ENCODE measurements at places on chromosomes 3 and 15.

DNA sequence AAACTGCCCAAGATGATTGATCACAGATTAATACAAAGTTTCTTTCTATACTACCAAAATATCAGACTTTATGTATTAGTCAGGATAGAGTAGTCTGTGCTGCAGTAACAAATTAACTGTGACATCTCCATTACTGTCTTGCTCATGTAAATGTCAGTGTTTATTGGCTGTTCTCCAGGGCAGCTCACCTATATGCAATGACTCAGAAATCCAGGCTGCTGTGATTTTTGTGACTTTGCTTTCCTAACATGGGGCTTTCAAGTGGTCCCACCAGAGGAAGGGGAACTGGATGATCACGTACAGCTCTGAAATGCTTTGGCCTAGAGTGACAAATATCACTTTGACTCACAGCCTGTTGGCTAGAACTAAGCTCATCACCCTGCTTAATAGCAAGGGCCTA lies 12.9 kb downstream of the PLS1 start:
- no peak for DNase-seq

DNA sequence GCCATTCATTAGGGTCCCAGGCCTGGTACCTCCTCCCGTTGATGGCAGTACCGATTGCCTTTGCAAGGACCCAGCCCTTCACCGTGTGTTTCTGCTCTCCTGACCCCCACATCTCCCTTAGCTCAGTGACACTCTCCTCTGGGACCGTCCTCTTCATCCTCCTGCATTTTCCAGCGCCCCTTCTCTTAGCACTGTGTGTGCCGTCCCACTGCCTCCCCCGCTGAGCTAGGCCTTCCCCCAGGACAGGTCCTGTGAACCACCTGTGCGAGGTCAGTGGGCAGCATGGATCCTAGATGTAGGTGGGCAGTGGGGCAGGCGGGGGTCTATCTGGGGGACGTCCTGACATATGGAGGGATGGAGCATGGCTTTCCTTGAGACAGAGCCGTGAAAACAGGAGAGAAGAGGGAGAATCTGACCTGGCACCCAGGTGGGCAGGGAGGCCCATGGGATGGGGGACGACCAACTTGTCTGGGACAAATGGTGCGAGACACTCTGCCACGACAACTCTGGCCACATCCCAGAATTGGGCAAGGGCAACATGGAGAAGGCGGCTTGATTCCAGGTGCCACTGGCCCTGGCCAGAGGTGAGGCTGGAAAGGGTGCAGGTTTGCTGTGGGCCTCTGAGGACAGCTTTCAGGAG lies 87.7 kb upstream of the ALDH1L1 start:
- DNase-seq: no peak

GRCh38 chr3:195718477-195718984 lies 2.2 kb upstream of the MUC20 start:
- DNase-seq: no peak

DNA sequence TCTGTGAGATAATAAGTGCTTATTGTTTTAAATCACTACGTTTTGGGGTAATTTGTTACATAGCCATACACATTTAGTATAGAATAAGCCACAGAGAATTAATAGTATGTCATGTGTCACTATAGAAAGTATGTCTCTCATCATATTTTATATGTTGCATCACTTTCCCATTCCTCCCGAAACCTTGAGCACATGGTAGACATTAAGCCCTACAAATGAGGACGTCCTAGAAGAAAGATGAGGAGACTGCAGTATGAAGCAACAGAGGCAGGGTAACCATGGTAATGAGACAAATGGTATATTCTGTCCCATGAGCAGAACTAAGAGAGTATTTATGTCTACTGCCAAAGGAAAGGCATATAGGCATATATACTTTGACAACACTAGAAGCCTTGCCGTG lies 720.2 kb downstream of the ROBO1 start:
- no peak for DNase-seq

GRCh38 chr3:150252462-150252861 lies 155.6 kb upstream of the TSC22D2 start:
- DNase-seq: peak; percentile 85

DNA sequence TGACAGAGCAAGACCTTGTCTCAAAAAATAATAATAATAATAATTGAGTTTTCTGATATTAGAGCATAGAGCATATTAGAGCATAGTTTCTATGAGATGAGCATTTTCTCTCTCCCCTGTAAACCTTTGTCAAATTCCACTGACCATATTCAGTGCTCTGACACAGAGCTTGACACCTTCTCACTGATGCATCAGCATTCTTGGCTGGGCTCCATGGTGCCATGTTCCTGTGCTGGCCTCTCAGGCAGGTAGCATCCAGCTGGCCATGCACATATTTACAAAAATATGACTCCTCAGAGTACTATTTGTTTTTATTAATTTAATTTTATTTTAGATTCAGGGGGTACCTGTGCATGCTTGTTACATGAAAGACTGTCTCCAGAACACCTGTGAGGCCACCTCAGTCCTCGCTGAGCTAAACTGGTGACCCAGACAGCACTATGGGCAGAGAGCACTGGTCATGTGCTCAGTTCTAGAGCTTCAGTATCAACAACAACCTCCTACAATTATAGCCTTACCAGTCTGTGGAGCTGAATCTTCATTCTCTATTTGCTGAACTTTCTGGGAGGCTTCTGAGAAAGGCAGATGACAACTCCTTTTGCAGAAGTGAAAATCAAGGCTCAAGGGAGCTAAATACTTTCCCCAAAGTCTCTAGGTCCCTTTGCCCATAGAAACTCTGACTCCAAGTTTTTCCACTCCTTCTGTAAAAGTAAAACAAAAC lies 21.6 kb upstream of the SLC28A2 start:
- DNase-seq: no peak

Measured in iris pigment epithelial cell (primary cell).